ENCODE measurements at places on chromosomes 7 and 10.

DNA sequence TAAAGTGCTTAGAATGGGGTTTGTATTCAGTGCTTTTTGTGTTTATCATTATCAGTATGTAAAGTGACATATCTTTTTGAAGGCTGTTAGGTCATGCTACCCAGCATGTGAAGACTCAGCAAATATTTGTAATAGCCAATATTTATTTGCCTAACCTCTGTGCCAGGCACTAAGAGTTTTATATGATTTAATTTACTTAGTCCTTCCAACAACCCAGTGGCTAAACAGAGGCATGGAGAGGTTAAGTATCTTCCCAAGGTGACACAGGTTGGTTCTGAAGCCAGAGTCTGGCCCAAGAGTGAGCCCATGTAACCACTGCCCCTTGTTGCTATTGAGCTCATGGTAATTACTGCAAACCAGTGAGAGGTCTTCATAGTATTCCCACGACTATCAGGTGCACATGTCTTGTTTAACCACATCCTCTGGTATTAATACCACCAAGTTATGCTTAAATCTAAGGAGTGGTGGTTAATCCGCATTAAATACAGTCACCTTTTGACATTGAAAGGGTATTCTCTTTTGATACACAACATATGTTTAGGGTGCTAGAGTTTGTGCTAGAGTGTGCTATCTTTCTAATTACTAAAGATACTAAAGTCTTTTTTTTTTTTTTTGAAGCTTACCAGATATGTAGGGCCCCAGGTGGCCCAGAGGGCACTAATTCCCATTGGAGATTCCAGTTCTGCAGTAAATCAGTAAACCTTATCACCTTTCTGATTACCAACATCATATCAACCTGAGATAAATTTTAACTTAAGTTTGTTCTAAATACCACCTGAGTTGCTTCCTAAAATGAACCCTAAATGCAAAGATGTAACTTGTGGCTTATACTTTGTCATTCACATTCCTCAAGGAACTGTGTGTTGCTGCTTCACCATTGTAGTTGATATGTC lies 2.9 kb downstream of the ADD3 start:
- DNase-seq, result no peak

GRCh38 chr7:30791114-30791513 lies 19.9 kb downstream of the MINDY4 start:
- DNase-seq, result no peak

DNA sequence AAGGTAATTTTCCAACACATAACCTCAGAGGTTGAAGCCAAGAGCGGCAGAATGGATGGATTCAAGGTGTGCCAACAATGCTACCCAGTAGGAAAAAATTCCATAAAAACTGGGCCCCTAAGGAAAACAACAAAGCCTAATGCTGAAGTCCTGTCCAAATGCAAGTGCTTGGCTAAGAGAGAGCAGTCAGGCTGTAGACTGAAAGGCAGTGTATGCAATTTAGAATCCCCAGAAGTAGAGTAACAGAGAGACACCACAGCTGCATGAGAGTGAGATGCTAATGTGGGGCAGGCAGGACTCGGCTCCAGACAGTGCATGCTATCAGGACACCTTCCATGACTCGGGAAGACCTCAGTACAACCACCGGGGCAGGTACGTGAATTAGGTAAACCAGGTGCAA lies 124.5 kb downstream of the ZFAND4 start:
- DNase-seq, result no peak

- DNase-seq, result no peak
Observed at GRCh38 chr10:116696919-116697318, 45.4 kb downstream of the HSPA12A start.

- DNase-seq, result no peak
Observed at GRCh38 chr7:37674531-37674930, 9.0 kb upstream of the GPR141 start.

Data from activated T-helper 1 cell treated with Interleukin-2 at 50 U/mL for 16 hours (primary cell).